GM18507 (cell line): ENCODE measurements at places on chromosomes 4 and X.

- no peak for DNase-seq
Measured at GRCh38 chr4:98245226-98245625, 16.0 kb upstream of the RAP1GDS1 start.

GRCh38 chrX:69119122-69119521 lies 46.1 kb downstream of the PJA1 start:
- DNase-seq, result no peak

GRCh38 chr4:60034361-60034760 lies 1165.8 kb upstream of the ADGRL3 start:
- DNase-seq, result no peak

GRCh38 chr4:40305328-40306170 lies 29.6 kb upstream of the CHRNA9 start:
- peak; percentile 39 for DNase-seq

DNA sequence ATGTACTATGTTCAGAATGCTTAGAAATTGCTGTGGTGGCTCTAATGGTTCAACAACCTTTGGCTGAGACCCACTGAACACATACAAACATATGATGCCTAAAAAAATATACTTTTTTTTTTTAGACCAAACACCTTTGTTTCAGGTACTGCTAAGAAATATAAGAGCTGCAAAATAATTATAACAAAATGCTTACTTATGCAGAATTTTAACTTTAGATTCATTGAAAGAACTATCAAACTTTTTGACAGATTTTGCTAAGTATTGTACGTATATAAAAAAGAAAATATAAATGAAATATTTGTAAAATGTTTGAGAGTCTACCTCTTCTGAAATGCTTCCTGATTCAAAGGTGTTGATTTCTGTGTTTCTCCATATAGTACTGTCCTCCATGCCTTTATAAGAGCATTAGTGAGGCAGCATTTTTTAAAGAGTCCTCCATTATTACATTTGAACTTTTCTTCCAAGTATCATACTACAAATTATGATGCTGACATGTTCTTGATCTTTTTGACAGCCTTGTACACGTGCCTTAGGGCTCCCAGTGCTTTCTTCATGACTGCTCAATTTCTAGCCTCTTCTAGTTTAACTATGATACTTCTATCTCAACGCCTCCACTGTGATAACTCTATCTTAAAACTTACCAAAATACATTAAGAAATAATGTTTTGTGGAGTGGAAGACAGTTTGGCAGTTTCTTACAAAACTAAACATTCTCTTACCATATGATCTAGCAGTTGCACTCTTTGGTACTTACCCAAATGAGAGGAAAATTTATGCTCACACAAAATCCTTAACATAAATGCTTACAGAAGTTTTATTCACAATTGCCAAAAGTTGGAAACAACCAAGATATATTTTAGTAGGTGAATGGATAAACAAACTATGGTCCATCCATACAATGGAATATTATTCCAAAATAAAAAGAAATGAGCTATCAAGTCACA lies 212.2 kb upstream of the MAB21L2 start:
- DNase-seq, result no peak

GRCh38 chrX:153964105-153964504 lies 7.5 kb downstream of the HCFC1 start:
- DNase-seq, result no peak

DNA sequence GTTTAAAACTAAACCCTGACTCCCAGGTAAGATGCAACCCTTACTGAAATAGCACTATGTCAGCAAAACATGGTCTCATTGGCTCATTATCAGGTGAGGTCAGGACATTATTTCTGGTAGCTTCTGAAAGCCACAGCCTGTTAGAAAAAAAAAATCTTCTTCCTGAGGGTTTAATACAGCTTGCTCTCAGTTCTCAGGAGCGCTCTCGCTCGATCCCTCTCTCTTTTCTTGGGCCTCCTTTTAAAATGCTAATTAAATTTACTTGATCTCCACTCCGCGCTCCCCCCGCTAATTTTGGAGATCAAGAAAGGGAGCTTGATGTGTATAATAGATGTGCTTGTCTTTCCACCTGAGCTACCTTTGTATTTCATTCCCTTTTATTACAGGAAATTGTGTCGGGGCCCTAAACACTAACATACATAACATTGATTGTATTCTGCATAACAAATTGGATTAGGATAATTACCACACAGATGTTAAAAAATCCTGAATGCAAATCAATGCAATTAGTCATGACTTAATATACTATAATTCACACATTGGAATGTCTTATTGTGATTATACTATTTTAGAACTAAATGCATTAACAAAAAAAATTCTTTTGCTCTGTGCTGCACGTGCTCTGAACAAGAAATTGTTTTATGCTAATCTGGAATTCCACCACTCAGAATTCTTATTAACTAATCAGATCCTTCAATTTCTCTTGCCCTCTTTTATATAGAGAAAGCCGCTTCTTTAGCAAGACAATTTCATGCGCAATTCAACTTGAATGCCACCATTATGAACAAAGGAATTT lies 101.6 kb upstream of the TEX13D start:
- DNase-seq, result no peak

DNA sequence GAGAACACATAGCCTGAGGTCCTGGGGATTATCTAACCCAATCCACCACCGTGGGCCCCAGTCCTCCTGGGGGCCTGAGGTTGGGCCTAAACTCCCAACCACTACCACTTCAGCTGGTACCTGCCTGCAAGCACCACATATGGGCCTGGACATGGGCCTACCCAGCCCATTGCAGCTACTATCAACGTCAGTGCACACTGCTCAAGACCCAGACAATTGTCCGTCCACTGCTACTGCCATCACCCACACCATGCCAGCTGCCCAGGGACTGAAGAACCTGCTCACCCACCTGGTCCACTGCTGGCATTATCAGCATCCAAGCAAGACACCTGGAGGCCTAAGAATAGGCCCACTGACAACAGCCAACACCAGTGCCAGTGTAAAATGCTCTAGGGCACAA lies 88.1 kb downstream of the COL4A5 start:
- no peak for DNase-seq

GRCh38 chr4:5416637-5417036 lies 291.7 kb downstream of the EVC2 start:
- DNase-seq, result no peak

GRCh38 chrX:14594521-14594920 lies 65.2 kb downstream of the GLRA2 start:
- DNase-seq, result no peak

DNA sequence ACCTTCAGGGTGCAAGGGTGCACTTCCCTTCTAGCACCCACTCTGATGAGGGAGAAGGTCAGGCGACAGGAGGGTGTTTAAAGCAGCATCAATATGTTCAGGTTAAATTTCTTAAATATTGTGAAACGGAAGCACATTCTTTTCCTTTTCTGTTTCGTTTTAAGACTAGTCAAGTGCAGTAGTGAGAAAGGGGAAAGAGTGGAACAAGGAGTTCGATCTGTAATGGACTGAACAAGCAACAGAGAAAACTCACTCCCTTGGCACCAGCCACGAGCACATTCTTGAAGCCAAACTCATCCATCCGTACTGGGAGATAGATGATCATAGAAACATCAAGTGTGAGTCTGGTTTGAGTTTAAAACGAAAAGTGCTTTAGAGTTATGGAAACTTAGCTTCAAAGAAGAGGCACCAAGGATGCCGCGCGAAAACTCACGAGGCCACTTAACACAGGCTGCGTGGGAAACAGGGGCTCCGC lies 815 bp downstream of the FAM53A start:
- DNase-seq, result no peak

- no peak for DNase-seq
Measured at GRCh38 chr4:20512033-20512792, 188.0 kb upstream of the PACRGL start.

- no peak for DNase-seq
Measured at GRCh38 chrX:31178769-31179125, 106.9 kb upstream of the FTHL17 start.

- DNase-seq, result no peak
Measured at GRCh38 chr4:183303301-183303700, 16.8 kb downstream of the CLDN22 start.

- no peak for DNase-seq
Measured at GRCh38 chr4:158786121-158786601, 17.3 kb downstream of the FNIP2 start.

DNA sequence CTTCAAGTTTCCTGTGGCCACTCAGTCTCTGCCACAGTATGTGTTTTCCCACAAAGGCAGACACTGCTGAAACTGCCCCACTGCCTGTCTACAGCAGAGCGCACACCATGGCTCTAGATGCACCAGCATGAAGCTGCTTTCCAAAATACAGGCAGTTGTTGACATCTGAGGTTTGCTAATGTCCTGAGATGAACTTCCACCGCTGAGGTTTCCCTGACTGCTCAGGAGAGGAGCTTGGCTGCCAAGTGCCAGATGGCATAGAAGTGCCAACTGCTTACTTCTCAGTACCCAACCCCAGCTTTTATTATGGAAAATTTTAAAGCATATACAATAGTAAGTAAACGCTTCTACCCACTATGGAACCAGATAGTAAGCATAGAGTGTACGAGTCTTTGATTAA lies 61.0 kb upstream of the EXOC1L start:
- DNase-seq, result no peak

DNA sequence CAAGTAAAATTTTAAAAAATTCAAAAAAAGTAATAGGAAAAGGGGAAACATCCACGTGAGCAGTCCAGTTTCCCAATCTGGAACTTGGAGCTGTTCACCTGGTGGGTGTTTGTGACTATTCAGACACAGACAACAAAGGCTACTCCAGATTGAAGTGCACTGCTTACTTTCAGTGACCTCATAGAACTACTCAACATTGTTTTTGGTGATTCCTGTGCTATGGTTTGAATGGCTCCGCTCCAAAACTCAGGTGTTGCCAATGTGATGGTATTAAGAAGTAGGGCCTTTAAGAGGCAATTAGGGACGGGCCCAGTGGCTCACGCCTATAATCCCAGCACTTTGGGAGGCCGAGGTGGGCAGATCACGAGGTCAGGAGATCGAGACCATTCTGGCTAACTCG lies 22.1 kb downstream of the SH3RF1 start:
- no peak for DNase-seq

- no peak for DNase-seq
Measured at GRCh38 chrX:111886678-111887077, 10.7 kb downstream of the TRPC5OS start.

DNA sequence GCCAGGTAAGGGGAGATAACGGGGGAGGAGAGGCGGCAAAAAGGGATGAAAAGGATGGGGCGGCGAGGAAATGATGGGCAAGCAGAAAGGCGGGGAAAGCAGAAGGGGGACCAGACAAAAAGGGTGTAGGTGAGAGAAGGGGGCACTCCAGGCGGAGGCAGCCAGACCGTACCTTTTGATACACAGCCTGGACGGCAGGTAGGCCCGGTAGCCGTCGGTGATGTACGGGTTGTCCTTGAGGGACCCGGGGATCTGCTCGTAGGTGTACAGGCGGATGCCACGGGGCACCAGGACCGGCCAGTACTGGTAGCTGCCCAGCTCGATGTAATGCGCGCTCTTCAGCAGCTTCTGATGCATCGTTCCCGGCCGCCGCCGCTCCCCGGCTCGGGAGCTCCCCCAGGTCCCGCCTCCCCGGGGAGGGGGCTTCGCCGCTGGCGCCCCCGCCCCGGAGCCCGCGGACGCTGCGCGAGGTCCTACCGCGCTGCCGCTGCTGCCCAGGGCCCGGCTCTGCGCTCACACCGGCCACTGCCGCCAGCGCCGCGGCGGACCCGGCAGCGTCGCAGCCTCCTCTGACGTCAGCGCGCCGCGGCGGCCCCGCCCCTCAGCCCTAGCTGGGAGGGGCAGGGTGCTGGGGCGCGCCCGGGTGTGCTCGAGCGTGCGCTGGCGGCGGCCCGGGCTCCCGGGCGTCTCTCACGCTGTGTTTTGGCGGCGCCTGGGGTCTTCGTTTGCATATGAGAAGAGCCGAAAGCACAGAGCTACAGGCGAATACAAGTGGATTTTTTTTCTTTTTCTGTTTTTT lies at the start of gene PAQR3:
Gene PAQR3, minus strand, starts transcription at position 571 of the 799 bp plus-strand sequence. Its CDS starts 214 bp downstream, at position 357.
- DNase-seq, result peak; percentile 88

GRCh38 chrX:20479896-20480295 lies 213.2 kb upstream of the RPS6KA3 start:
- no peak for DNase-seq

DNA sequence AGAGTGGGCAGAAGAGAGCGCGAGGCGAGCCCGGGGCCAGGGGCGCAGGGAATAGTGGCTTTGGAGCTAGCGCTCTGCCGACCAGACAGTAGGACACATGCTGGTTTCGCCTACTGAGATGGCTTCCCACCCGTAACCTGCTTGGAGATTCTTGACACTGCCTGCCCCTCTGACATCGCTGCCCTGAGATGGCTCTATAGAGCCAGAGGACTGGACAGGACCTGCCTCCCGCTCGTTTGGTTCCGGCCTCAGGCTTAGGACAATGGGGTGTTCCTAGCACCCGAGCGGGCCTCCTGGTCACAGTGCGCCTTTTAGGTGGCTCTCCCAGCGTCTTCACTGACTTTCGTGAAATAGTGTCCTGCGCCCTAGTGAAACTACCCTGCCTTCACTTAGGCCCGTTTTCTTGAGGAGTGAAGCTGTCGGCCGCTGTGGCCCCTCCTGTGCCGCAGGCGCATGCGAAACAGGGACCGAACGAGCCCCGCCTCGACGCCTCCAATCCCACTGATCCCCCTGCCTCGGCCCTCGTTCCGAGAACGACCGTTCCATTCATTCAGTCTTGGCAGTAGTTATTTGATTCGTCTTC lies 608 bp downstream of the TAF1 start:
- no peak for DNase-seq

- no peak for DNase-seq
Measured at GRCh38 chr4:125663896-125664767, 349.4 kb downstream of the FAT4 start.

- DNase-seq, result no peak
Measured at GRCh38 chrX:139931646-139932072, 1.2 kb downstream of the ATP11C start.
